Activated CD8-positive, alpha-beta memory T cell treated with anti-CD3 and anti-CD28 coated beads for 1 hour (primary cell): ENCODE measurements at places on chromosomes 16 and 17.

GRCh38 chr16:22428654-22429053 lies 54.2 kb upstream of the CDR2 start:
- DNase-seq: no peak

GRCh38 chr17:15092261-15092660 lies 172.9 kb downstream of the PMP22 start:
- DNase-seq: no peak

GRCh38 chr16:11759997-11760396 lies 17.3 kb upstream of the TXNDC11 start:
- no peak for DNase-seq

- no peak for DNase-seq
Observed at GRCh38 chr17:1312261-1312870, 32.9 kb downstream of the TRARG1 start.

DNA sequence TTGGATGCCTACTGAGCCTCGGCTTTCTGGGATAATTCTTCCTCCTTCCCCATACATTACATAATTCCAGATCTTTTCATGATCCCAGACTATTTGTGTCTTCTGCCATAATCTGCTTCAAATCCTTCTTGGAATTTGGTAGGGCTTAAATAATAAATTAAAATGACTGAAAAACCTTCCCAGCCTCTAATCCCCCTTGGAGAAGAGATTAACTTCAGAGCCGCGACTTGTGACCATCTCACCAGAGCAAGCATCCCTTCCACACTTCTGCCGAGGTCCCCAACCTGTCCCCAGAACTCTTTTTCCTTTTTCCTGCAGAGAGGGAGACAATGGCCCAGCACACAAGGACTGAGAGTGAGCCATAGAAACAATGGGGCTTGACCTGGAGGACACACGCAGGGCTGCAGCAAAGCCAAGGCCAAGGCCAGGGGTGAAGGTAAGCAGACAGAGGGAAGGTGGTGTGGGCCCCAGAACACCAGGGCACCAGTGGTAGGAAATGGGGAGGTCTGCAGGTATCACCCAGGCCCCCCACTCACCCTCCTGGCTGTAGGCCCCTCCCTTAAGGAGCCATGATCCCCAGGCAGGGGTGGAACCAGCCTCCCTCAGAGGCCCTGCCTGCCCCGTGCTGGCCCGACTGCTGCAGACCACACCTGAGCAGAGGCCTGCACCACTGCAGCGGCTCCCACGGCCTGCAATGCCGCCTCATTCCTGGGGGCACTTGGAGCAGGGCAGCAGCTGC lies 9.6 kb upstream of the BCAR1 start:
- no peak for DNase-seq

- peak; percentile 16 for DNase-seq
Observed at GRCh38 chr17:59620518-59621259, 994 bp downstream of the CLTC start.

DNA sequence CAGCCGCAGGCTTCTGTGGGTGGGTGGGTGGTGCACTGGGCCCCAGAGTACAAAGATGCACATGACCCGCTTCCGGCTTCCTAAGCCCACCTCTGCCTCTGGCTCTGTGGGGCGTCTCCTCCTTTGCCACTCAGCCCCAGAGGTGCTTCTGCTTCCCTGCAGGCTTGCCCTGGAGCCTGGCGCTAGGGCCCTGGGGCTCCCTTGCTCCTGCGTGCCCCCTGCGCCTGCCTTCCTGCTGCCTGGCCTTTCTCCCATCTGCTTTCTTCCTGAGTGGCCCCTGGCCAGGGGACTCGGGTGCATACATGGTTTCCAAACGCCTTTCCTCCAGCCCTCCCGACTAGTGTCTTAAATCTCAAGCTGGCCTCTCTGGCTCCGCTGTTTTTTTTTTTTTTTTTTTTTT lies 3.4 kb downstream of the WWOX start:
- no peak for DNase-seq

DNA sequence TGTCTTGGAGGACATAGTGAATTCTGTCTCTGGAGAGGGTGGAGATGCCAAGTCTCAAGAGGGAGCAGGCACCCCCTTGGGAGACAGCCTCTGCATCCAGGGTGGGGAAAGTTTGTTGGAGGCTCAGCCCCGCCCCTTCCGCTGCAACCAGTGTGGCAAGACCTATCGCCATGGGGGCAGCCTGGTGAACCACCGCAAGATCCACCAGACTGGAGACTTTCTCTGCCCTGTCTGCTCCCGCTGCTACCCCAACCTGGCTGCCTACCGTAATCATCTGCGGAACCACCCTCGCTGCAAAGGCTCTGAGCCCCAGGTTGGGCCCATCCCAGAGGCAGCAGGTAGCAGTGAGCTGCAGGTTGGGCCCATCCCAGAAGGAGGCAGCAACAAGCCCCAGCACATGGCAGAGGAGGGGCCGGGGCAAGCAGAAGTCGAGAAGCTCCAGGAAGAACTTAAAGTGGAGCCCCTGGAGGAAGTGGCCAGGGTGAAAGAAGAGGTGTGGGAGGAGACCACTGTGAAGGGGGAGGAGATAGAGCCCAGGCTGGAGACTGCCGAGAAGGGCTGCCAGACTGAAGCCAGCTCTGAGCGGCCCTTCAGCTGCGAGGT lies 5.2 kb downstream of the ZNF646 start:
- DNase-seq: no peak
